ENCODE measurements at places on chromosomes 3 and 15.

- no peak for DNase-seq
Observed at GRCh38 chr3:10520072-10520471, 14.7 kb upstream of the ATP2B2 start.

- no peak for DNase-seq
Observed at GRCh38 chr3:15496341-15496664, 25.2 kb downstream of the COLQ start.

GRCh38 chr15:44325568-44325967, 37.0 kb downstream of the GOLM2 start:
- no peak for DNase-seq

DNA sequence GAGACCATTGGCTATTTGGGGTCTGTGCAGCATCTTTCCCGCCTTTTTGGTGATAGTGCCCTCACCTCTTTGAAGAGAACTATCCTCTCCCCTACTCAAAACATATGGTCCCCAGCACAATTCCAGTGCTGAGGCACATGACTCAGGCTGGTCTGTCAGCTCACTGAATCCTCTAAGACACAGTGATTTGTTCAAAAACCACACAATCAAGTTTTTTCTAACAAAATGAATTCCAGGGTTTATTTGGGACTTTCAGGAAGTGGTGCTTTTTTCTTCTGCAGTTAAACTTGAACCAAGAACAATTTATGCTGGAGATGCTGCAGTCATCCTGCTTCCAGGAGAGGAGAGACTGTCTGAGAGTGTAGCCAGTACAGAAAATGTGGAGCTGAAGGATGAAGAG, 142.5 kb upstream of the LMCD1 start:
- DNase-seq = no peak

GRCh38 chr3:150348500-150348899, 59.6 kb upstream of the TSC22D2 start:
- no peak for DNase-seq

DNA sequence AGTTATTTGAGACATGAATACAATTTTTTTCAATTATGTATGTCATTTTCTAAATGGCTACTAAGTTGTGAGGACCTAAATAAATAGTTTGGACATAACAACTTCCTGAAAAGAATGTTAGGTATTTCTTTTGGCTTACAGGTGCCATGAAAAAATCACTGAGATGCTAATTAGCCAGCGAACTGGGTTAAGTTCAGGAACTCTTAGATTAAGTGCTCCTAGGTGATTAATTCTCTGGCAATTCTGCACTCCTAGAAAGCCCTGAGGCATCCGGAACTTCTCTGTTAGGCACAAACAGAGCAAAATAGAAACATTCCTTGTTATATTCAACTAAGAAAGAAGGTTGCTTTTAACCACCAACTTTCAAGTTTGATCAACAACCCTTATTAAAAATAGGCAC, 192.3 kb downstream of the STAG1 start:
- no peak for DNase-seq

GRCh38 chr3:164332831-164333802, 745.2 kb downstream of the SI start:
- no peak for DNase-seq

DNA sequence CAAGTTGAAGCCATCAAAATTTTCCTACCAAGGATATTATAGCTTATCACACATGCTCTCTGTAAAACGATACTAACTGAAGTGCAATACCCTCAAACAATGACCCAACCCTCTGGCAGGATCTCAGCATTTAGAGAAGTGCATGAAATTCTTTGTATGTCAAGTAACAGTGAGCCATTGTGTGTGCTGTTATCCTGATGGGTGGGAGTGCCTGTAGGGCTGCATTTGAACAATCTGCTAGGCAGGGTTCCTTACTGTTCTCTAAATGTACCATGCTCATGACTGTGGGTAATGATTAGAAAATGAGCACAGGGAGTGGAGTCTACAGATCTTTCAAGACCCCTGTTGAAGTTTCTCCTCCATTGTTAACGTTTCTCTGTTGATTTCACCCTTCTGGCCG, 398.1 kb downstream of the NSUN3 start:
- no peak for DNase-seq

- DNase-seq = no peak
Observed at GRCh38 chr3:69815970-69816369, 76.7 kb downstream of the MITF start.

DNA sequence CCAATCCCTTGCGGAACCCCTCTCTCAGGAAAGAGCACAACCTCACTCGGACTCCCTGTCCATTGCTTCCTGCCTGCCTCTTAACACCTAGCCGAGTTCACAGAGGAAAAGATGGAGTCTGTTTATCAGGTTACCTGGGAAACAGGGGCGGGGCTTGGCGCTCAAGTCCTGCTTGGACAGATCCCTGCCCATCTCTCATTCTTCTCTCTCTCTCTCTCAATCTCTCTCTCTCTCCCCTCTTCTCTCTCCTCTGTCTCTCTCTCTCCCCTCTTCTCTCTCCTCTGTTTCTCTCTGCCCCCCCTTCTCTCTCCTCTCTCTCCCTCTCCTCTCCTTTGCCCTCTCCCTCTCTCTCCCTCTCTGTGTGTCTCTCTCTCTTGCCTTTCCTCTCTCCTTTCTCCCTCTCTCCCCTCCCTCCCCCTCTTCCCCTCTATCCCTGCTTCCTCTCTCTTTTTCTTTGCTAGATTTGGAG, at the start of gene EFHB:
EFHB (minus strand) TSS at position 120 of the 469 bp plus-strand sequence. CDS start 199 bp downstream, outside the sequence.
- DNase-seq = no peak

- no peak for DNase-seq
Observed at GRCh38 chr15:89118481-89118989, 30.3 kb downstream of the ABHD2 start.

DNA sequence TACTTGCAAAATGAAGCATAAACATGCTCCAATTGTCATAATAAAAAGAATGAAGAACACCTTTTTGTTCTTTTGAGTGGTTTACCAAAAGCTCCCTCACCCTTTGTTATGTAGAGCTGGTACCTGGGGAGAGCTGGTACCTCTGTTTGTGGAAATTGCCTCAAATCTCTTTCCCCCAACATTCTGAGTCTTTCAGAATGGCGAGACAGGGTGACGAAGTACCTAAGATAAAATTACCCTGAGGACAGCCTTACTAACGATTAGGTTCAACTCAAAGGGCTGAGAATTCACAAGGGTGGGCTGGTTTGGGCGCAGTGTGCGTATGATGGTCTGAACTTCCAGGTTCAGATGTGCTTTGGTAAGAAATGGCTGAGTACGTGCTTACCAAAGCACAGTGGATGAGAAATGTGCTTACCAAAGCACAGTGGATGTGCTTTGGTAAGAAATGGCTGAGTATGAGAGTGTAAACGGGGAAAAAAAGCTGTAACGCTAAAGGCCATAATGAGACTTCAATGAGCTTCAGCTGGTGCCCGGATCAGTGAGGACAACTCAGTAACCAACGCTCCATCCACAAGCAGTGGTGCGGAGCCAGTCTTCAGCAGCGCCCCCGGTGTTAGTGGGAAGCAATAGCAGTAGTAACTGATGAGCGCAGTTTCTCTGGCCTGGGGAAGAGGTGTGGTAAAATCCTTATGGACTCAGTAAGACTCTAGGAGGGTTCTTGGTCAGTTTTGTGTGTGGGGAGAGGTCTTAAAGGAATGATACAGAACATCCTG, 72.3 kb upstream of the LRIG1 start:
- no peak for DNase-seq

All from effector memory CD4-positive, alpha-beta T cell (primary cell).